ENCODE measurements at places on chromosomes 5 and 9.

- DNase-seq, result no peak
Observed at GRCh38 chr9:110065532-110065931, 142.4 kb downstream of the C9orf152 start.

DNA sequence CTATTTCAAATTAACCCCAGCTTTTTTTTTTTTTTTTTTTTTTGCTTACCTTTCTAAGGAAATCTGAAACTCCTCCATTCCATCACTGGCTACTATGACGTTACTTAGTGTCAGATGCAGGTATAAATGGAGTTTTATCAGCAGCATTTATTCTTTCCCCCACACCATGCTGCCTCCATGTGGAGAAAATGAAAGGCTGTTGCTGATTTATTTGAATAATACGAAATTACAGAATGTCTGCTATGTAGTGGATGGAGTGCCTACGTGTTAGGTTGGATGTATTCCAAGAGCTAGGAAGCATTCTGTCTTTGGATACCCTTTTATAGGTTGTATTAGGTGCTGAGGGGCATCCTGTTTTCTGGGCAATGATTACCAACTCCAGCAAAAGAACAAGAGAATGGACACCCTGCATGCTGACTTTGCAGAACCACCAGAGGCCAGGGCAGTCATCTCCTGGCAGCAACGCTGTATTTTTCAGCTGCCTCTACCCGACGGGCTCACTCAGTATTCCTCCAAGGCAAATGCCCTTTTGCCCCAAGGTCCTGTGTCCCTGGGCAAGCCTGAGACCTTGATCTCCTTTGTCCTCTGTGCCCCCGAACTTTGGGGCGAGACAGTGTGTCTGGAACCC, 199.5 kb downstream of the ALDH1A1 start:
- DNase-seq, result no peak

- no peak for DNase-seq
Observed at GRCh38 chr5:76443066-76443800, 40.1 kb downstream of the IQGAP2 start.

GRCh38 chr9:68509689-68510088, 31.0 kb downstream of the TMEM252 start:
- DNase-seq, result no peak

All from activated CD8-positive, alpha-beta memory T cell treated with anti-CD3 and anti-CD28 coated beads for 24 hours (primary cell).